ENCODE measurements at places on chromosomes 4 and X. TPM values are rescaled to one million over a fixed set of nuclear protein-coding genes. Genes with fewer than 3 reads are reported as not detected.

GRCh38 chr4:41600243-41600912 lies 62.4 kb downstream of the LIMCH1 start:
- H3K4me1 ChIP-seq = peaks cover 24% of the 10 kb centered on the region
- no peaks in the 10 kb centered on the region for H3K27me3 ChIP-seq
- no peak for DNase-seq
- H3K36me3 ChIP-seq = no peaks in the 10 kb centered on the region
- H3K27ac ChIP-seq = no peak overlapping the region

GRCh38 chr4:181830404-181831035 lies 412.7 kb upstream of the TENM3 start:
- H3K4me1 ChIP-seq = no peaks in the 10 kb centered on the region
- H3K36me3 ChIP-seq = no peaks in the 10 kb centered on the region
- no peak for DNase-seq
- H3K27ac ChIP-seq = no peak overlapping the region
- H3K4me3 ChIP-seq = no peak overlapping the region
- H3K27me3 ChIP-seq = no peaks in the 10 kb centered on the region

- no peaks in the 10 kb centered on the region for H3K36me3 ChIP-seq
- H3K4me1 ChIP-seq = no peaks in the 10 kb centered on the region
- H3K4me3 ChIP-seq = no peak overlapping the region
- no peak overlapping the region for H3K27ac ChIP-seq
These were observed 1278.6 kb downstream of the PCDH7 start for GRCh38 chr4:31998807-31999206.

GRCh38 chrX:108235986-108236385 lies 144.4 kb downstream of the ATG4A start:
- H3K27ac ChIP-seq = no peak overlapping the region
- no peak for DNase-seq
- H3K4me3 ChIP-seq = no peak overlapping the region
- no peaks in the 10 kb centered on the region for H3K36me3 ChIP-seq
- no peaks in the 10 kb centered on the region for H3K4me1 ChIP-seq

GRCh38 chr4:5371415-5372190 lies 320.3 kb downstream of the STK32B start:
- DNase-seq = no peak
- H3K27me3 ChIP-seq = no peaks in the 10 kb centered on the region
- no peak overlapping the region for H3K4me3 ChIP-seq
- H3K36me3 ChIP-seq = no peaks in the 10 kb centered on the region
- no peaks in the 10 kb centered on the region for H3K4me1 ChIP-seq

DNA sequence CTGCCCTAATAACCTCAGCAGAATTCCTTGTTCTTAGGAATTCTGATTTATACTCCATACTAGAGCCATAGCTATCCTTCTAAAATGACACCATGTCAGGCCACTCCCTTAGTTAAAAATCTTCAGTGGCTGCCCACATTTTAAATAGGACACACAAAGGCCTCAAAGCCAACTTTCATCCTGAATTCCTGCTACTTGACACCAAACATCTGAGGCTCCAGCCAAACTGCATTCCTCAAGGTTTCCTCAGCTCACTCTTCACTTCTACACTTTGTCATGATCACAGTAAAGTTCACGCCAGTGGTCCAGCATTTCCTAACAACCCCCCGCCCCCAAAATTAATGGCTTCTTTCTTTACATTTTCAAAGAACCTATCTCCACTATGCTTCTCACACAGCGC lies 124.3 kb downstream of the ADGRA3 start:
- no peaks in the 10 kb centered on the region for H3K4me1 ChIP-seq
- H3K36me3 ChIP-seq = peaks cover 6% of the 10 kb centered on the region
- DNase-seq = no peak

DNA sequence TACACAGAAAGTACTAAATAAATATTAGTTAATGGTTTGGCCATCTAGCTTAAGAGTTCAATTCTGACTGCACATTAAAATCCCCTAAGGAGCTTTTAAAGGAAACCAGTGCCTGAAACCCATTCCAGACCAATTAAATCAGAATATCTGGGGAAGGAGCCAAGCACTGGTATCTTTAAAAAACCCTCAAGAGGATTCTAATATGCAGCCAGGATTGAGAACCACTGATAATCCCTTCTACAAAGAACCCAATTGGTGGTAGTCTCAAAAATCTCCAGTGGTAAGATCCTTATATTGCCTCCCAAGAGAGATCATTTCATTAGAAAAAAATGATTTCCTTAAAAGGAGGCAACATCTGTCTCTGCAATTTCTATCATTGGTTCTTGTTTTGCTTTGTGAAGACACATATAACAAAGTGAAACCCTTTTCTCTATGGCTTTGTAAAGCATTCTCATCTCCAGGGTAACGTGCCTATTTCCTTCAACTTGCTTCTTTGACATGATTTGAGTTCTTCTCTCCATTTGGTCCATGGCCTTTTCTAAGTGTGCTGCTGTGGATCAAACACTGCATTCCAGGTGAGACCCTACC lies 3.5 kb downstream of the GPR34 start:
- H3K4me3 ChIP-seq = no peak overlapping the region
- DNase-seq = no peak
- H3K27me3 ChIP-seq = no peaks in the 10 kb centered on the region
- H3K36me3 ChIP-seq = no peaks in the 10 kb centered on the region
- no peak overlapping the region for H3K27ac ChIP-seq
- no peaks in the 10 kb centered on the region for H3K4me1 ChIP-seq

DNA sequence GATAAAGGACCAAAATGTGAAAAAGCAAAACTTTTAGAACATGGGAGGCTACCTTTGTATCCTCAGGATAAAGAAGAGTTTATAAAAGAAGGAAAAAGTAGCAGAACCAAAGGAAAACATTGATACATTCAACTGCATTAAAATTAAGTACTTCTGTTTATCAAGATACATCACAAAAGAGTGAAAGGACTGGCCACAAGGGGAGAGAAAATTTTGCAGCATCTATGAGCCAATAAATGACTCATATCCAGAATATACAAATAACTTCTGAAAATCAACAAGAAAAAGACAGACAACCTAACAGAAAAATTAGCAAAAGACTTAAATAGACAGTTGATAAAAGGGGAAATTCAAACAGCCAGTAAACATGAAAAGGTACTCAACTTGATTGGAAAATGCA lies 177.1 kb downstream of the RBMX2 start:
- H3K36me3 ChIP-seq = no peaks in the 10 kb centered on the region
- H3K4me1 ChIP-seq = no peaks in the 10 kb centered on the region
- no peak overlapping the region for H3K4me3 ChIP-seq
- DNase-seq = no peak

- no peak overlapping the region for H3K4me3 ChIP-seq
- no peak for DNase-seq
- no peaks in the 10 kb centered on the region for H3K27me3 ChIP-seq
These were observed 18.7 kb downstream of the PIGG start for GRCh38 chr4:517806-518070.

- no peaks in the 10 kb centered on the region for H3K4me1 ChIP-seq
- H3K27me3 ChIP-seq = no peaks in the 10 kb centered on the region
- peak overlapping the region; percentile 45 for H3K27ac ChIP-seq
- H3K36me3 ChIP-seq = peaks cover 12% of the 10 kb centered on the region
These were observed 17.1 kb downstream of the DDX3X start for GRCh38 chrX:41350976-41351569.

DNA sequence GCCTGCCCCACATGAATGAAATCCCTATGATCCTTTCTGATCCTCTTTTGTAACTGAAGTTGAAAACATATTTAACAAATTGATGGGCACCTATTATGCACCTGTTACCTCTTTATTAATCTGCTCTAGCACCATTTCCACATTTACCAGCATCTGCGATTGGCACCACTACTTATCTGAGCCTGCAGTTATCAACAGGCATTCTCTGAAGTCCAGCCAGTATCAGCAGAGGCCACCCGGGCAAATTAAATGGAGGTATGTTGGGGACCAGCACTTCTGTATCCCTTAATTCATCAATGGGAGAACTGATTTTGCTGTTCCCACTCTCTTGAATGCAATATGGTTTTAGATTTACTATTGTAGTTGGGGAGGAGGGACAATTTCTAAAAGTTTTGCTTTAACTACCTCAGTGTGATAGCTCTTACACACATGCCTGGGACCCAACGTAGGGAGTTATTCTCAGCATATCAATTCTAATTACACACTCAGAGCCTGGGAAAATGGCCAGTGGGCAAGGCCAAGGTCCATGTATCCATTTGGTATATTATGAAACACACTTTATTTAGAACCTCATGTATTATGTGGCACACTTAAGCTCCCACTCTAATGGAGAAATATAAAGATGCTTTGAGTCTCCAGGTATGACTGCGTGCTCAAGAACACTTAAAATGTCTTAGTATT lies 1927.1 kb upstream of the PCDH7 start:
- H3K4me1 ChIP-seq = no peaks in the 10 kb centered on the region
- H3K36me3 ChIP-seq = no peaks in the 10 kb centered on the region
- DNase-seq = no peak
- no peak overlapping the region for H3K27ac ChIP-seq
- no peaks in the 10 kb centered on the region for H3K27me3 ChIP-seq

GRCh38 chr4:173821036-173821435 lies 291.0 kb upstream of the HAND2 start:
- no peaks in the 10 kb centered on the region for H3K27me3 ChIP-seq
- no peak overlapping the region for H3K27ac ChIP-seq
- H3K4me1 ChIP-seq = peaks cover 3% of the 10 kb centered on the region
- H3K4me3 ChIP-seq = no peak overlapping the region

DNA sequence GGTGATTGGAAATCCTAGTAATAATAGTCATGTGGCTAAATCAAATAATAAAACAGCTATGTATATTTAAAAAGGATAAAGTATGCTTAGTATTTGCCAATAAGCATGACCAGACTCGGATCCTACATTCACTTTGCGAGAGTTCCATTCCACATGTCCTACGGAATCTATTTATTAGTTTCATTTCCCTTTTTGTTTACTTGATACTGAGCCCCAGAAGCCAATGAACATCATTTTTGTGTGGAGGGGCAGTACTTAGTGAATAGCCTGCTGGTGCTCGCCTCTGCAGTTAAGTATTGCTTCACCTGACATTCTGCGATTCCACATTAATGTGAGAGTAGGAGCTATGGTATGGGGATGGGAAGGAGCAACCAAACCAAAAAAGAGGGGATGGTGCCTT lies 58.5 kb upstream of the NAP1L5 start:
- no peak overlapping the region for H3K4me3 ChIP-seq
- no peaks in the 10 kb centered on the region for H3K27me3 ChIP-seq
- H3K4me1 ChIP-seq = peaks cover 34% of the 10 kb centered on the region
- no peak for DNase-seq
- no peaks in the 10 kb centered on the region for H3K36me3 ChIP-seq

GRCh38 chr4:87144356-87144755 lies 76.1 kb downstream of the KLHL8 start:
- no peaks in the 10 kb centered on the region for H3K36me3 ChIP-seq
- H3K4me1 ChIP-seq = no peaks in the 10 kb centered on the region
- H3K27me3 ChIP-seq = no peaks in the 10 kb centered on the region
- no peak overlapping the region for H3K4me3 ChIP-seq
- no peak for DNase-seq

DNA sequence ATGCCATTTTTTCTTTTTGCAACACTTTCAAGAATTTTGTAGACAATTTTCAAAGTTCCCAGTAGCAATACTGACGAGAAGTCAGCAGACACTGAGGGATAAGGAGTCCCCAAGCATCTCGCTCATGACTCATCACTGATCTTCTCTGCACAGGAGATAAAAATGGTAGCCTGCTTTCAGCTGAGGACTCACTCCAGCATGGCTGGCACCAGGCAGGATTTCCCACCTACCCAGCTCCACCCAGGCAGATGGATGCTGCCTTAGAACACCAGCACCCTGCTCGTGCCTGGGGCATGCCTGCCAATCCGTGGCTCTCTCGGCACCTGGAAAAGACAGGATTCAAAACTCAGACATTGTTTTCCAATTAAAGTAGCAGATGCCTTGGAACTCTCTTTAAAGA lies 24.9 kb downstream of the JAKMIP1 start:
- no peaks in the 10 kb centered on the region for H3K27me3 ChIP-seq
- H3K36me3 ChIP-seq = no peaks in the 10 kb centered on the region
- H3K4me1 ChIP-seq = no peaks in the 10 kb centered on the region
- DNase-seq = no peak
- no peak overlapping the region for H3K4me3 ChIP-seq
- no peak overlapping the region for H3K27ac ChIP-seq

The SNCA gene
- 5.6 TPM for total RNA-seq

The EDA2R gene
- total RNA-seq = 8.8 TPM

The SSX4 gene
- total RNA-seq = not detected

The GABRA4 gene
- not detected for total RNA-seq

The UGT8 gene
- 4.3 TPM for total RNA-seq
